ENCODE measurements at places on chromosomes 6 and 20. TPM values are rescaled to one million over a fixed set of nuclear protein-coding genes. Genes with fewer than 3 reads are reported as not detected.

DNA sequence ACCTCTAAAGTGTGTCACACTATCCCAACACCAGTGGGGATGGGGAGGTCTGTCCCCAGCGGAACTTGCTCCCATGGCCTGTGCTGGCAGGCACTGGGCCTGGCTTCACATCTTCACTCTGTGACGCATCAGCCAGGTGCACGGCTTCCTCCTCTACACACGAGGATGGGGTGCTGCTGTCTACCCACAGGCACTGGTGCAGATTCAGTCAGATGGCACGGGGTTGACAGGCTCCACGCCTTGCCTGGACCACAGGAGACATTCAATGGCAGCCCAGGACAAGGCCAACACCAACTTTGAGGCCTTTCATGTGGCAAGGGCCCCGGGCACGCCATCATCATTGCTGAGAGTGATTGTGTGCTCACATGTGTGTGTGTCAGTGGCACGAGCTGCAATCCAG, 92.4 kb downstream of the TMEM242 start:
- DNase-seq, result no peak

The SEMG1 gene
- not detected for total RNA-seq

The MUC22 gene
- not detected for total RNA-seq

DNA sequence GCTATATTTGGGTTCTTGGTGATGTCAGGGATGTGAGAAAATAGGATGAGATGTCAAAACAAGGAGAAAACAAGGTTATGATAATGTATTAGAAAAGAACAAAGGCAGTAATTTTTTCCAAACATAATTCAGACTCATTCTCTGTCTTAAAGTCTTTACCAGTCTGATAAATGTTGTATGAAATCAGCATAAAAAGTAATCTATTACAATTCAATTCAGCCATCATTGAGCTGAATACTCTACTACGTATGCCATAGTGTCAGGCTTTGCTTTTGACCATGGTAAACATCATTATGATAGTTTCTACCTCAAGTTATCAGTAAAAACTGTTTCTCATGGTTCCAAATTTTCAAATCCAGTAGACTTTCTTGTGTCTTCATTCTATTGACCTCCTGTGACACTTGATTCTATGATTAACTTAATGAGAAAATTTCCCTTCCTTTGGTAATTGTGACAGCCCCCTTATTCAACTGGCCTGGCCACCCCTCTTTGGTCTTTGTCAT, 75.0 kb downstream of the EPHA7 start:
- DNase-seq, result no peak

DNA sequence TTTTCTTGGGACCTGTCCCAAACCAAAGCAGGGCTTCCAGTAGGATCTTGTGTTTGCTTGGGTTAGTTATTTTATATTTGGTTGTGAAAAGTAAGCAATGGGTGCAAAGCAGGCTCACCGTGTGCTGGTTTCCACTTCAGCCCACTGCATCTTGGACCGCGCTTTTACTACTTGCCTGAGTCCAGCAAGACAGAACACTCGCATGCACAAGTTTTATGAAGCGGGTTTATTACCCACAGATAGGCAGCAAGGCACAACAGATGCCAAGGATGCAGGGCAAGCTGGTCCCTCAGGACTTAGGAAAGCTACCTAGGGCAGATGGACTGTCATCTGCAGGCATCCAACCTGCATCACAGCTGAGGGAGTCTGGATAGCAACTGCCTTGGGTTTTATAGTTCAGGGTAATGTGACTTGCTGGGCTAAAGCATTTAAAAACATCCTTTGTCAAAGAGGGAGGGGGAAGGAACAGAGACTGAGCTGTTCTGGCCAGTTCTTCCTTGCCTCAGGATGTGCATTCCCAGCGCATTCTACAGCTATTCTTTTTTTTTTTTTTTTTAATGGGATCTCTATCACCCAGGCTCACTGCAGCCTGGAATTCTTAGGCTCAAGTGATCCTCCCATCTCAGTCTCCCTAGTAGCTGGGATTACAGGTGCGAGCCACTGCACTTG, 18.5 kb downstream of the CITED2 start:
- DNase-seq, result no peak

DNA sequence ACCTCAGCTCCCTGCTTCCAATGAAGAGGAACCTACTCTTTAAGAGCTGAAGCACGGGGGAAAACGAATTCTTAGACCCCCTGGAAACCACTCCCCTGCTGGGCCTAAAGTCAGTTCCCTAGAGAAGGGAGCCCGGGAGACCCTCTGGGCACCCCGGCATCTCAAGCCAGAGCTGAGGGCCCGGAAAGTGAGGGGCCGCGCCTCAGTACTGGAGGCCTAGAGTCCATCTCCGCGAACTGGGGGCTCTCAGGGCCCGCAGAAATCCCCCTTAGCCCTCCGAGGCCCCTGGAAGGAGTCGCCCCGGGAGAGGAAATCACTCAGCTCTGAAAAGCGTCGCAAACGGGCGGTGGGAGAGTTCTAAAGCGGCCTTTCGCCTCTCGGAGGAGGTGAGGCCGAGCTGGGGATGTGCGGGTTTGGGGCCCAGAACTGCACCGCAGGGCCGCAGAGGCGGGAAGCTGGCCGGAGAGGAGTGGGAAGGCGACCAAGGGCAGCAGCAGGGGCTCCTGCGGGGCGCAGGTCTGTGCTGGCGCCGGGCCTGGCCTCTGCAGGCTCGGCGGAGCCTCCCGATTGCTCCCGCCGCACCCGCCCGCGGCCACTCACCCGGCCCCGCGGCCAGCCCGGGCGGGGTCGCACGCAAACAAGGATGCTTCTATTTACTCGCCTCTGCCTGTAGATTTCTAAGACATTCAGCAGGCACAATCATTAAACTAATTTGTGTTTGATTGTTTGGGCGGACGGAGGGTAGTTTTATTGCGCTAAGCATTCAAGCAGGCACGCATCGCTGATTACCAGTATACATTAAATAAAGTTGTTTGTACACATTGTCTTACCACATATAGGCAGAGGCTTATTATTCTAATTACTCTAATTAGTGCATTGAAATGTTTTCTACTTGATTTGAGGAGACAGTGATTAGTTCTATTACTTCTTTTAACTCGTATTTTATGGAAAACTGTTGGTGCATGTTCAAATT, 9.2 kb downstream of the POU3F2 start:
- DNase-seq, result no peak

DNA sequence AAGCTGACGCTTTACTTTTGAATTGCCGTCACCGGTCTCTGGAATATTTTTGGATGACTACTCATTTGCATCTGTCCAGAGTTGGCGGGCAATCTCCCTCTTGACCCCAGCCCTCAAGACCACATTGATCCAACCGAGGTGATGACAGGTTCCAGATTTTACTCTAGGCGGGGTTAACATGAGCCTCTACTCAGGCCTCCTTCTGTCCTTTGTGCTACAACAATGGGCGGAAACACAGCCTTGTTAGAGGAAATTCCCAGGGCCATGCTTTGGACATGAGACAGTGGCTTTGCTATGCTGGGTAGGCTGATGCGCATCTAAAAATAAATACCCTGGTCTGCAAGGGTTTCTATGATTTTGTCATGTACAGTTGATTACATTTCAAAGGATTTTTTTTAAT, 27.0 kb upstream of the ADGRF5 start:
- DNase-seq, result no peak

DNA sequence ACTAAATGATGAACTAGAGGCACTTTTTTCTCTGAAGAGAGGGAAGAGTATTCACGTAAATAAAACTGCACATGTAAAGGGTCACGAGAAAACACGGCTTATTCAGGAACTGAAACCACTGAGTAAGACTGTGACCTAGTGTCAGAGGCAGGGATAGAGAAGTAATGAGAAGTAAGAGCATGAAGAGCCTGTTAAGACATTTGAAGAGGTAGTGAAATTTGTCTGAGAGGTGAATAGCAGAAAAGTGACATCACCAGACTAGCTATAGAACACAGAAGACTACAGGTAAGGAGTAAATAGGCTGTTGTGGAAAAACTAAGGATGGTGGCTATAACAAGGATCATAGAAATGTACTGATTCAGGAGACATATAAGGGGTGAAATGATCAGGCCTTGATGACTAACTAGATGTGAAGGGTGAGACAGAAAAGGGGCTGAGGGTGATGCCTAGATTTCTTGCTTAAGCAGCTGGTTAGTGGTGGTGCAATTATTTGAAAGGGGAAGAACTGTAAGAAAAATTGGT, 76.8 kb downstream of the REV3L start:
- no peak for DNase-seq

The HTR1B gene
- total RNA-seq, result 0.42 TPM

The WASF1 gene
- total RNA-seq, result 8.5 TPM

DNA sequence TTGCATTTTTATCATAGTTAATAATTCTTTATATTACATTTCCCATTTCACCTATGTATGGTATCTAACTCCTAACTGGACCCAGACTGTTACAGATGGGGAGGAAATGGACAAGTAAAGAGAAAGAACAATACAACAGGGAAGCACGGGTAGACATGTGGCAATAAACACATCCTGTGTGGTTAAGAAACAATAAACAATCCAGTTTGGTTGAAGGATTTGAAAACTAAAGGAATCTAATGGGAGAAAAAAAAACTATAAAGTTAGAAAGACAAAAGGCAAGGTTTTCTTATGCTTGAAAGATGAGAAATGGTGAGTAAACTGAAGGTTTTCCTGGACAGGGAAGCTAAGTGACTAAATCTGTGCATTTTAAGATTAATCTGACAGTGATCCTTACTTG, 34.9 kb upstream of the ALDH8A1 start:
- DNase-seq, result no peak

The FARS2 gene
- 16.4 TPM for total RNA-seq

The FRK gene
- total RNA-seq, result 0.90 TPM

- no peak for DNase-seq
Measured at GRCh38 chr20:59718071-59718470, 113.7 kb downstream of the PHACTR3 start.

The DUSP15 gene
- total RNA-seq, result 49.4 TPM

All from tibial nerve (tissue), 4 donors.